ENCODE measurements at places on chromosomes 5 and 9.

DNA sequence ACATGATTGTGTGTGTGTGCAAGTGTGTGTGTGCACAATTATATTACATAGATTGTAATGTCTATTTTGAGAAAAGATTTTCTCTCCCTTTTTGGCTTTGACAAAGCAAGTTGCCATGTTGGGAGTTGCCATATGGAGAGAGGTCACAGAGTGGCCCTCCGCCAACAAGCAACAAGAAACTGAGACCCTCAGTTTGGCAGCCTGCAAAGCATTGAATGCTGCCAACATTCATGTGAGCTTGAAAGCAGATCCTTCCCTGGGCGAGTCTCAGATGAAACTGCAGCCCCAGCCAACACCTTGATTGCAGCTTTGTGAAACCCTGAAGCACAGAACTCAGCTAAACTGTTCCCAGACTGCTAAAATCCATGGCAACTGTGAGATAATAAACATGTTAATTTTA lies 498.0 kb downstream of the NR2F1-AS1 start:
- DNase-seq = no peak

- no peak for DNase-seq
Observed at GRCh38 chr9:31355965-31356364, 1028.5 kb upstream of the ACO1 start.

DNA sequence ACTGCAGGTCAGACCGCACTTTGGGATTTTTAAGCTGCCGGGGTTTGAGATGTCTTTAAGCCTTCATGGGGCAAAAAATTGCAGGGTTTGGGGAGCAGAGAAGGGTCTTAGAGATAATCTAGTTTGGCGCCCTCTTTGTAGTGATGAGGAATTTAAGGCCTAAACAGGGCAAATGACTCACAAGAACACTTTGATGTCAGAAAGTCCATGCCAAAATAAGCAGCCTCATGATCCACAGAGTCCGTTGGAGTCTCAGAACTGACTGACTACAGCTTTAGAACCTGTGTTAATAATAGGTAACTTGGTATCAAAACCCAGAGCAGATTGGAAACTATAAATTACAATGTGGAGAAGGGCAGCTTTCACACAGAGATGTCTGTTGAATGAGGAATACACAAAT lies 35.9 kb upstream of the PTGS1 start:
- DNase-seq = no peak

- DNase-seq = no peak
Observed at GRCh38 chr5:129747572-129748407, at the start of gene MINAR2. MINAR2 (plus strand) TSS chr5:129748094; CDS start chr5:129748191, 97 bp downstream.

- peak; percentile 42 for DNase-seq
Observed at GRCh38 chr5:52693280-52693679, 94.4 kb upstream of the ITGA1 start.

- no peak for DNase-seq
Observed at GRCh38 chr5:38533286-38534155, 22.9 kb downstream of the LIFR start.

DNA sequence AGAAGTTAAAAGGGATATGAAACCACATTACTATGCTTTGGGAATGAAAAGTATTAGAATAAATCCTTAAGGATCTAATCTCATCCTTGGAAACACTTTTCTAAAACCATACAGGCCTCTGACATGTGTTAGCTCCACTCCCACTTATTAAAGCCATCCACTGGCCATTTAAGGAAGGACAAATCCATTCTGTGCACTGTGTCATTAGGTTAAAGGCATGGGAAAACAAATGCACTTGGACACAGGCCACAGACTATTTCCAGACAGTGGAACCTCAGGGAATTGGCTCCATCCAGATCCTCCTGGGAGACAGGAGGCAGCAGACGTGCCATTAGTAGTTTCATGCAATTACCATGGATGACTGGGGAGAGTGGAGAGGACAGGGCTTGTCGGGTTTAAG lies 454.9 kb downstream of the ENC1 start:
- no peak for DNase-seq

DNA sequence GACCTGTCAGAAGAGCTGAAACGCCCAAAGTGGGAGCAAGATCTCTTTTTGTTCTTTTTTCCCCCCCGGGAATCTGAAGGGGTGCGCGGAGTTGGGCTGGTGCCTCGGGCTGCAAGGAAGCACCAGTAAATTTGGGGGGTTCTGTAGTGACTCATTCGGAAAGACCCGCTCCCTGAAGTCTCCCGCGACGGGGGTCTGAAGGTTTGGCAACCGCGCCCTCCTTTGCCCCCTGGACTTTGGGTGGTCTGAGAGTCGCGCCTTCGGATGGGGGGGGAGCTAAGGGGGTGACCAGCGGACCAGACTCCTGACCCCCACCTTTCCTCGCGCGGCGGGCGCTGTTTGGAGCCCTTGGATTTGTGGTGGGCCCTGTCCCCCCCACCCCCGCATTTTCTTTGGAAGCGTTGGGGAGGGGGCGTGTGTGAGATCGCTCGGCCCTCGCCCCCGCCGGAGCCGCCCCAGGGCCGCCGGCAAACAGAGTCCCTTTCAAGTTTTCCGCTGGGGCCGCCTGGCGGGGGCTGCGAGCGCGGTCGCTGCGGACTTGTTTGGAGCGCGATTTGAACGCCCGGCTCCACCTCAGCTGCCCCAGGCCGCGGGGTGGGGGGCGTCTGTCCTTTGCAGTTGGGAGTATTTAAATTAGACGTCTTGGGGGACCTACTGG lies 2.0 kb downstream of the CXXC5 start:
- DNase-seq = no peak

GRCh38 chr5:115514220-115514619 lies 30.4 kb downstream of the FEM1C start:
- no peak for DNase-seq

- DNase-seq = peak; percentile 37
Observed at GRCh38 chr5:73783828-73784227, 157.8 kb downstream of the ARHGEF28 start.

- no peak for DNase-seq
Observed at GRCh38 chr9:120261419-120261818, 318.5 kb downstream of the CDK5RAP2 start.

- no peak for DNase-seq
Observed at GRCh38 chr5:67360047-67360446, 163.4 kb upstream of the CD180 start.
